Stimulated activated CD4-positive, alpha-beta T cell treated with anti-CD3 and anti-CD28 coated beads, TNF-alpha, amount 100 ng/mL, for 24 hours (primary cell): ENCODE measurements at places on chromosomes 5 and 9.

- DNase-seq: no peak
Measured at GRCh38 chr5:95086927-95087815, 197.7 kb downstream of the MCTP1 start.

- DNase-seq: no peak
Measured at GRCh38 chr5:135251093-135251492, 147.9 kb downstream of the MACROH2A1 start.

DNA sequence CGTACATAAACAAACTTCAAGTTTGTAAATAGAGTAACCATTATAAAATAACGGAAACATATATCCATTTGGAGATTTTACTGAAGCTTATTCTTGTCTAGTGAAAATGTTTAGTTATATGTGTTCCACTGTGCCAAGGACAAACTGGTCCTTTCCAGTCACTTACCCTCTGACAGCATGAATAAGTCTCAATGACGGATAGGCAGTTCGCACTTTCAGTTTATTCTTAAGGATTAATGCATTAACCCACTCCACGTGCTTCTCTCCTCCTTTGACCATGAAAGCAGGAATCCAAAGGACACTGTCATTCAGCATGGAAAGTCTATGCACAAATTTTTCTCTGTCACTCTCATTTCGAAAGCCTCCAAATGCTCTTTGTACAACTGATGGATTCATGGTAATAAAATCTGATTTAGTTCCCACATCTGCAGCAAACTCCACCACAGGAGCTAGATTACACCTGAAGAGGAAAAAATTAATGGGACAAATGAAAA is 47.1 kb downstream of the ST8SIA4 start:
- DNase-seq: no peak

DNA sequence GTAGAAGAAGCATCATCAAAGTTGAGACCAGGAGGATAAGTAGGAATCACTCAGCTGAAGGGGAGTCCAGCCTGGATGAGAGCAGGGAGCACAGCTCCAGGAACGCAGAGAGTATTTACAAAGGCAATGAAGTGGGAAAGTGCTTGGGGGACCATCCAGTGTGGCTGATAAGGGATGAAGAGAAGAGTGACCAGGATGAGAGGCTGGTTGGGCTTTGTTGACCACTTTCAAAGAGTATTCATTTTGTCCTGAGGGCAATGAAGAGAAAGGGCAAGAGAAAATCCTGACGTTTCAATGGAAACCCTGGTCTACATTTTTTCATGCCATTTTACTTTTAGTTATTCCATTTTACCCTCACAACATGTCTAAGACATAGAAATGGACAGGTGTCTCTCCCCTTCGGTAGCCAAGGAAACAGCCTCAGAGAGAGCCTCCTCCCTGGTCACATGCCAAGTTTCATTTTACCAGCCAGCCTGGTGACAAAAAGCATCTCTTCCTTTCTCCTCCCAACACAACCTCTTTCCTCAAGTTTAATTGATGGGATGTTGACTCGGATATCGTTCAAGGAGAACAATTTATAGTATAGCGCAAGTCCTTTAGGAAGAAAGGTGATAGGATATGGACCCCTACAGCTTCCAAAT is 492.7 kb upstream of the CLINT1 start:
- no peak for DNase-seq

GRCh38 chr5:137831526-137831925 is 36.1 kb upstream of the MYOT start:
- DNase-seq: no peak

GRCh38 chr5:118875131-118875530 is 113.2 kb downstream of the DTWD2 start:
- no peak for DNase-seq

- no peak for DNase-seq
Measured at GRCh38 chr9:97408562-97408961, 3.3 kb upstream of the TDRD7 start.

GRCh38 chr9:111896942-111897600 is 457 bp downstream of the UGCG start:
- DNase-seq: no peak

DNA sequence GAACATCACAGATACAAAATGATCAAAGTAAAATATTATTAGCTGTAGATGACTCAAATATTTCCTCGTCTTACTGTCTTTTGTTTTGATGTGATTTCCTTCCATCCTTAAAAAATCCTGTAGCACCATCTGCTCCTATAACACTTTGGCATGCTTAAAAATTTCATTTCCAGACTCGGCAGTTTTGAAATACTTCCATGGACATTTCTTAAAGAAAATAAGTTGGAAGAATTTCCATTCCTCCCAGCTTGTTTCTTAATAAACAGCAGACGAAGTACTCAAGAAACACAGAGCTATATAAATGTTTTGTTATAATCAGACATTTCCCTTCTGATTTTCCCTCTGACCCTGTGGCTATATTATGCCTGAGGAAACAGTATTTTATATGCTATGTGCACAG is 41.2 kb upstream of the SVEP1 start:
- no peak for DNase-seq

- no peak for DNase-seq
Measured at GRCh38 chr5:161009194-161009593, 157.2 kb upstream of the ATP10B start.

GRCh38 chr5:113038714-113039113 is 62.1 kb downstream of the DCP2 start:
- no peak for DNase-seq

DNA sequence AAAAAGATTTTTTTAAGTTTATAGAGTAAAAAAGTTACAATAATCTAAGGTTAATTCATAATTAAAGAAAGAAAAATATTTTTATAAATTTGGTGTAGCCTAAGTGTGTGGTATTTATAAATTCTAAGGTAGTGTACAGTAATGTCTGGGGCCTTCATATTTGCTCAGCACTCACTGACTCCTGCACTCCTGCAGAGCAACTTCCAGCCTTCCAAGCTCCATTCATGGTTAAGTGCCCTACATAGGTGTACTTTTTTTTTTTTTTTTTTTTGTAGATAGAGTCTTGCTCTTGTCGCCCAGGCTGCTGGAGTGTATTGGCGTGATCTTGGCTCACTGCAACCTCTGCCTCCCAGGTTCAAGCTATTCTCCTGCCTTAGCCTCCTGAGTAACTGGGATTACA is 10.1 kb downstream of the ACOT12 start:
- no peak for DNase-seq

DNA sequence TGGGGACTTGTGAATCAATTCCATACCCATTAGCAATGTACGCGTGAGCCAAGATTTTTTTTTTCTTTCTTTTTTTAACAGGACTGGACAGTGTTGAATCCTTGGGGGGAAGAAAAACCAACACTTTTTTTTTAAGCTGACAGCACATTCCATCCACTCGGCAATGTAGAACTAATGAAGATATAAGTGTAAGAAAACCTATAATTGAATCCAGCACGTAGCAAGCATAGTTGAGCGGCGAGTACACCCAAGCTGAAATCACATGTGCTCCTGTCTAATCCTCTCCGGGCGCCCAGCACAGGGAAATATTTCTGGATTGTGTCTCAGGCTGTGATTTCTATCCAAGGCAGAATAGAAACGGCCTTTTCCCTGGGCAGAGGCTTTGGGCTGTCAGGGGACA is 118.2 kb downstream of the BOD1 start:
- no peak for DNase-seq

DNA sequence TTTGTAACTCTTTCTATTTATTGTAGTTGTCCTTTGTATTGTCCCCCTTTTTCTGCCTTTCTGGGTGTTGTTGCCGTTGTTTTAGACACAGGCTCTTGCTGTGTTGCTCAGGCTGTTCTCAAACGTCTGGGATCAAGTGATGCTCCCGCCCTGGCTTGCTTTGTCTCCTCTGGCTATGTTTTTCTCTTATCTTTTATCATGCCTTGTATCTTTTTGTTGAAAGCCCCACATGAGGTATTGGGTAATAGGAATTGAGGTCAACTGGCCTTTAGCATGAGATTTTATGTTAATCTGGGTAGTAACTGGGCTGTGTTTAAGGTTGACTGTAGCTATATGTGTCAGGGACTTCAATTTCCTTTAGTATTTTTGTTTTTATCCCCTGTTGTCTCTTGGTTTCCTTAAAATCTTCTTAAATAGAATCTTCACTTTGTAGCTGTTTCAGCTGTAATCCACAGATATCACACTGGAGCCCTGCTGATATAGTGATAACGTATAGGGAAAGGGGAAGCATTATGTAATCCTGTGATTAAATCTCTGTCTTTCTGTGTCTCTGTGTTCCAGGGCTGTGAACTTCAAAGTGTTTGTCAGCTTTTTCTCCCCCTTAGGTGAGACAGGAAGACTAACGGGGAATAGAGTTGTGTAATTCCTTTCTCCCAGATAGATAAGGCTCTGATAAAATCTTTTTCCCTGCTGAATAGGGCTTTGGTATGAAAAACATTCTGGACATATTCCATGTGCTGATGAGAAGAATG is 25.9 kb upstream of the CACNA1B start:
- DNase-seq: no peak

DNA sequence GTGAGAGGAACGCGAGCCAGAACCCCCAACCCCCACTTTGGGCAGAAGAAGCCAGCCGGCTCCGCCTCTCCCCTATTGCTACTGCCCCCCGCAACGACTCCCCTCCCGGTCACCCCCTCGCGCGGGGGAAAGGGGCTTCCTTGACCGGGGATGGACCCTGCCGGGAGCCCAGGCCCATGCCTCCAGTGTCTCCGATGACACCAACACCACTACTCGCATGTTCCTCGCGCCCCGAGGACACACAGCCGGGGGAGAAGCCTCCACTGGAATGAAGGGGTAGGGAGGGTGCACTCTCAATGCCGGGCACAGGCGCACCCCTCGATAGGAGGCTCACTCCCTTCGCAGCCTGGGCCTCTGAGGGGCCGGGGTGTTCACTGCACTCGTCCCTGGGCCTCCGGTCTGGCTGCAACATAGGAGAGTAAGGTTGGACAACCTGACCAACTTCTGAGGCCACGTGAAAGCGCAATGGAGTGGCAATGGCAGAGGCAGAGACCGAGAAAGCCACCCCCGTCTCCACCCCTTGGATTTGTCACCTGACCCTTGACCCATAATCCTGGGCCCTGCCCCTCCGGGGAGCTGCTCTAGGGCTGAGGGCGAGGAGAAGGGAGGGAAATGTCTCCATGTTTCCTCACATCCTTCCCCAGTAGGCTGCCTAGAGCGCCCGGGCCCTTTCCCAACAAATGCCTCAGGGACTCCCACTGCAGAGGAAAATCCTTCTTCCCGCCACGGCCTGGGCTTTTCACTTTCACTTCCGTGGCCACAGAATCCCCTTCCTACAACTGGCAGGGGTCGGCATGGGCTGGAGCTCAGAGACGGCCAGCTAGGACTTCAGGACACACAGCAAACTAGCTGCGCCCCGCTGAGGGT is 1.1 kb upstream of the CNTFR start:
- DNase-seq: no peak

DNA sequence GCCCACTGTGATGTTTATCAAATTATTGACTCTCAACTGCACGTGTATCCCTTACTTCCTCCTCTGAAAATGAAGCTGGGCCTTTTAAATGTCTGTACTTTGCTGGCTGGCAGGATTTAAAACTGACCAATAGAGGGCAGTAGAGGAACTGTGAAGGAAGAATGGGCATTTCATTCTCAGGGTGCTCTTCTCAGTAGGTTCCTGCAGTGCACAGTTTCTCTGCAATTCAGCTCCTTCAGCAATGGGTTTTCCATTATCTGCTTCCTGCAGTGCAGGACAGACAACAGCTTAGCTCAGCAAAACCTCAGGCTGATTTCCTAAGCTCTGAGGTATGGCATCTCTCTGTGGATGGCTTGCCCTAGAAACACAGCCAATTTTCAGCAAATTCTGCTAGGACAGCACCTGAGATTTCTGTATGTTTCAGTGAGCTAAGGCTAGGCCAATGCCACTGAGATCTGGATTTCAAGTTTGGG is 298.4 kb upstream of the PRDM9 start:
- DNase-seq: no peak

- no peak for DNase-seq
Measured at GRCh38 chr5:56071470-56071869, 76.7 kb upstream of the IL6ST start.

- no peak for DNase-seq
Measured at GRCh38 chr9:114371973-114372917, 15.5 kb downstream of the AKNA start.

GRCh38 chr5:21181609-21182125 is 1193.7 kb upstream of the CDH18 start:
- DNase-seq: no peak

DNA sequence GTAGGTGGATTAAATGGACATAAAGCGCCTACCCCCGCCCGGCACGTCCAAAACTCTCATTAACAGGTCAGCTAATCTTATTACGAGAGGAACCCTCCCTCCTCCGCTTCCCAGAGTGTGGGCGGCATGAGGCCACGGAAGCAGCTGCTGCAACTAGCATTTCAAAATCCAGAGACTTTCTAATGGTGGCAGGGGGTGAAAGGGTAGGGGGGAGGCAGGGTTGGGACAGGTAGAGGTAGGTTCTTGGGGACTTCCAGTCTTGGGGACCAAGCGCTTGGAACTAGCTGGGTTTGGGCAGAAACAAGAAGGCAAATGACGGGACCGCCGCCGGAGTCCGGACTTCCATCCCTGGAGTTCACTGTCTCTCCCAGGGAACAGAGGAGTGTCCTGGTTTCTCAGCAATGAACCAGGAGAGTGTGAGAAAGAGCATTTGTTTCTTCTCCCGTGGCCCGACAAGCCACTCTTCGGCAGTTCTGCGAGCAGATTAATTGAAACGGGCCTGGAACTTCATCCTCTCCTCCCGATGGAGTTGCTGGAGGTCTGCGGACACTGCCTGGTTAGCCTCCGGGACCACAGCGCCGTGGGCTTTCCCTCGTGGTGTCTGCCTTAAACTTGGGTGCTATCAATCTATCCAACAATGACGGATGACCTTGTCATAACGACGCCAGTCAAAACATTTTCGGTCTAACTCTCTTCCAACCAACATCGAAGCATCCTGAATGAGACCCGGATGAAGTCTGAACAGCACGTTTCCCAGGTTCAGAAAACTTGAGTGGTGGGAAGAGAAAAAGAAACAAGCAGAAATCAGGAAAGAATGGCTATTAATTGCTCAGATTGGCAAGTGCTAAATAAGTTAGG is 1.6 kb upstream of the PRDM6 start:
- no peak for DNase-seq

DNA sequence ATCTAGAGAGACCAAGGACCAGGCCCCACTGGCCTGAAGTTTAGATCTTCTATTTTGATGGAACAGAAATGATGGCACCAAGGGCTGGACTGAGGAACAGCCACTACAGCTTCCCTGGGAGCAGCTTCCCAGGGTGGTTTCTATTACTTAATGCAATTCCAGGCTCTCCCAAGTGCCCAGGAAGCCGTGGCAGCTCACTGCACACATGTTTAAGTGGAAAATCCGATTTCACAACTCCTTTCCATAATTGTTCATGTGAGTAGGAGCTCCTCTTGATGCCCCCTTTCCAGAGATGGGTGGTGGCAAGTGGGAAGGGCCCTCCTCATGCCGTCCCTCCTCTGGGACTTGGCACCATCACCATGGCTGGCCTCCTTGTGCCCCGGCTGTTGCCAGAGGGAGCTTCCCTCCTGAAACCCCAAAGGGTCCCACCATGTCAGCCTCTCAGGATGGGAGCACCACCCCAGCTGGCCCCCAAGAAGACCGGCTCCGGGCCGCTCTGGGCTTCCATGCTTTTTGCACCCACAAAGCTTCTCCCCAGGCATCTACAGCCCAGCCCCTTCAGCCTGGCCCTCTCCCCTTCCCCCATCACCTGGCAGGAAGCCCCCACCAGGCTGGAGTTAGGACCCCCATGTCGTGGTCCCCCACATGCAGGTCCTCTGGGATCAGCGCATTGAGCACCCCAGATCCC is 9.1 kb upstream of the UBAC1 start:
- DNase-seq: no peak

GRCh38 chr9:125409637-125410521 is 148.3 kb downstream of the GAPVD1 start:
- DNase-seq: peak; percentile 7
